A549 treated with GW870086 at 1 μM for 4 hours (cell line): ENCODE measurements at places on chromosomes 3 and 15. TPM values are rescaled to one million over a fixed set of nuclear protein-coding genes. Genes with fewer than 3 reads are reported as not detected.

The ACTRT3 gene
- 2.4 to 3.4 TPM (median 3.1 TPM) in 5 replicates for total RNA-seq

The PRR20G gene
- 0.64 to 1.1 TPM (median 0.80 TPM) in 5 replicates for total RNA-seq

The AMIGO3 gene
- 0.52 to 1.8 TPM (median 0.64 TPM) in 5 replicates for total RNA-seq

The ZPLD1 gene
- not detected in 5 replicates for total RNA-seq

The SI gene
- total RNA-seq, result not detected in 5 replicates

The GRK7 gene
- total RNA-seq, result not detected in 5 replicates

The MESP2 gene
- 0.30 to 0.47 TPM (median 0.41 TPM) in 5 replicates for total RNA-seq

The TMEM39A gene
- 24.4 to 27.4 TPM (median 25.3 TPM) in 5 replicates for total RNA-seq

The C3orf80 gene
- total RNA-seq, result 1.3 to 1.8 TPM (median 1.4 TPM) in 5 replicates

The LCTL gene
- total RNA-seq, result not detected in 5 replicates

The ADIPOQ gene
- total RNA-seq, result not detected in 5 replicates

The SKOR1 gene
- 0.03 to 0.10 TPM (median 0.05 TPM) in 5 replicates for total RNA-seq

The ROPN1 gene
- total RNA-seq, result not detected in 5 replicates

The SLC4A7 gene
- total RNA-seq, result 6.3 to 16.1 TPM (median 14.3 TPM) in 5 replicates

The UNC13C gene
- not detected in 5 replicates for total RNA-seq
